ENCODE measurements at places on chromosomes 5 and 9. TPM values are rescaled to one million over a fixed set of nuclear protein-coding genes. Genes with fewer than 3 reads are reported as not detected.

GRCh38 chr9:137429546-137429890 lies 6.3 kb downstream of the NOXA1 start:
- no peak for DNase-seq

DNA sequence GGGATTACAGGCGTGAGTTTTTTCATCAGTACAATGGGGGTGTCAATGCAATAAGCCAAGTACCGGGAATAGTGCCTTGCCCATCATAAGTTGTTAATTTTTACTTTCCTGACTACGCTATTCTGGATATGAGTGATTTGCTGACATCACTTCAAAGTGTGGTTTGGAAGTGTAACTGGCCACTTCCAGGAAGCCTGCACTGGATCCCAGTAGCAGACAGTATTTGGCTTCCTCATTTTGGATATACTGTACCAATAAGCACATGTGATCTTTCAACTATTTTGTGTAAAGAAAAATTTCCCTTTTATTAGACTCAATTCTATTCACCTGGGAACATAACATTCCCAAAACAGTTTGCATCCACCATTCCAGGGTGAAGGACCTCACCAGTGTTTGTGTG lies 417.7 kb upstream of the KLF4 start:
- no peak for DNase-seq

GRCh38 chr9:135674977-135675376 lies 11.9 kb downstream of the LCN9 start:
- DNase-seq, result no peak

DNA sequence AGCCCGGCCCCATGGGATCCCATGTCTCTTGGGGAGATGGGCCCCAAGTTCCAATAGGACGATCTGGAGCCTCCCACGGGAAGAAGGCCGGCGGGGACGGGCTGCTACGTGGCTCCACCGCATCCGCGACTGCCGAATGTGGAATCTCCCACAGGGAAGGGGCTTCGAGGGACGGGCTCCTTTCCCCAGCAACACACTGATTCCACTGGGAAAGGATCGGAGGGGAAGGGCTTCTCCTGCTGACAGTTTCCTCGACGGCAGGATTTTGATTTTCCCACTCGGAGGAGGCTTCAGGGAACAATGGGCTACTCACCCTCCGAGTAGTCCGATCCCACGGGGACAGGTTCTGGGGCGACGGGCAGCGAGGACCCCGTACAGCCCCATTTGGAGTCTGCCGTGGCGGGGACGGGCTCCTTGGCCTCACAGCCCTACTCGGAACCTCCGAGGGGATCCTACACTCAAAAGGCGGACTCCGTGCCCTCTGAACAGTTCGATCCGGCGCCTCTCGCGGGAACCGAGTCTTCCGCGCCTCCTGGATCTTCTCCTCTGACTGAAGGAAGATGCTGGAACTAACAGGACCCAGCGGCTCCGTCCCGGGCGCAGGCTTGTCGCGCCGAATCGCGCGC lies 1.3 kb downstream of the PROB1 start:
- DNase-seq, result no peak

GRCh38 chr5:53884417-53884816 lies 324.0 kb downstream of the NDUFS4 start:
- no peak for DNase-seq

- DNase-seq, result no peak
Observed at GRCh38 chr5:24290536-24290935, 354.2 kb downstream of the CDH10 start.

GRCh38 chr5:129906177-129906887 lies 2.1 kb downstream of the CHSY3 start:
- DNase-seq, result no peak

DNA sequence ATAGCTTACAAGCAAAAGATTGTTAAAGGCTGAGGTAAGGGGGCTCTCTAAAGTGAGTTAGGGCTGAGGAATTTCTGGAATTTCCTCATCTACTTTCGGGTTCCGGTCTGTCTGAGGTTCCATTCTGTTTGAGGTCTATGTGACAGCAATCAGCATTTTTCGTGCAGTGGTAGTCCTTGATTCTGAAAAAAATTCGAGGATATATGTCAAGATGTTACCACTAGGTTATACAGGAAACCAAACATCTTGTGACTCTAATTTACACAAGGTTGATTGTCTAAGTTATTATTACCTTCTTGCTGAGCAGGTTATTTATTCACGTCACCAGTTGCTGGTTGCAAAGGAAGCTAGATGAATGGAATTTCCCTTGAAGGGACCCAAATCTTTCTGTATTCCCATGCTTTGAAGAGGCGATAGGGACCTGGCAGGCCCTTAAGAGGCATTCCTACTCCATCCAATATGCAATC lies 35.2 kb downstream of the RLN2 start:
- no peak for DNase-seq

DNA sequence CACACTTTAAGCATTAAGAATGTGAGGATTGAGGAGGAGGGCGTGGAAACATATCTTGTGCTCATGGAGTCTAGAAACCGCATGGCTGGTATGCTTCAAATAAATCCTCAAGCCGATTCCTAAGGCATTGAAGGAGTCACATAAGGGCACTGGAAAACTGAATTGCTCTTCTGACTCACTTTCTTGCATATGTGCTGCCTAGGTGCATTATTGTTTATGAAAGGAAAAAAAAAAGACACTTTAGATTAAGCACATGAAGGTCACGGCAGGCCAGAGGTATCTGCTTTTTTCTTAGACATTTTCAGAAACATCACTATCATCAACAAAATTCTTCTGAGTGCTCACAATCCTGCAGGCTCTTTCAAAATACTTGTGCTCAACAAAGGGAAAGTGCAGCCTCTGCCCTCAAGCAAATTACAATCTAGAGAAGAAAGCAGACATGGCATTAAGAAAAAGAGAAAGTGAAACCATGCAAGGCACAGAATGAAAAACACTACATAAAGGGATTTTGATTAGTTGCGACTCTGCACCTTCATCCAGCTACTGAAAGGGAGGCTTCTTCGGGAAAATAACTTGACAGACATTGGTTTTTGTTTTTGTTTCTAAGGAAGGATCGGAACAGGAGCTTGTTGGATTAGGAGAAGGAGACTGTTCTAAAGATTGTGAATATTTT lies 2117.6 kb downstream of the MAT2B start:
- no peak for DNase-seq

GRCh38 chr5:86786955-86787354 lies 169.2 kb downstream of the COX7C start:
- no peak for DNase-seq

GRCh38 chr5:124889486-124889825 lies 143.0 kb upstream of the ZNF608 start:
- DNase-seq, result no peak

GRCh38 chr5:187042-187431 lies 4.3 kb upstream of the LRRC14B start:
- no peak for DNase-seq

DNA sequence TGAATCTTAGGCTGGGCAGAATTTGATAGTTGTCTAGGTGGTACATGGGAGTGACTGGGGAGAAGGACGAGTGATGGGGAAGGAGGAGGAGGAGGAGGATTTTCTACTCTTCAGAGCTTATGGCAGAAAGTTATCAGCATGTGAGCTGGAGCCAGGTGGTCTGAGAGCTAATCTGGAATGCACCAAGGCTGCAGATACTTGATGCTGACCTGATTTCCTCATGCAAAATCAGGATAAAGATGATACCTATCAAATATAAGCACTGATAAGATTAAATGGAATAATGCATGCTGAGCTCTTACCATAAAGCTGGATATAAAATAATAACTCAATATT lies 250.4 kb downstream of the SEMA5A start:
- no peak for DNase-seq

GRCh38 chr9:3478549-3478953 lies 47.2 kb downstream of the RFX3 start:
- DNase-seq, result no peak

GRCh38 chr9:14245901-14246525 lies 67.9 kb downstream of the NFIB start:
- no peak for DNase-seq

- DNase-seq, result no peak
Observed at GRCh38 chr5:158925314-158925713, 174.4 kb downstream of the EBF1 start.

DNA sequence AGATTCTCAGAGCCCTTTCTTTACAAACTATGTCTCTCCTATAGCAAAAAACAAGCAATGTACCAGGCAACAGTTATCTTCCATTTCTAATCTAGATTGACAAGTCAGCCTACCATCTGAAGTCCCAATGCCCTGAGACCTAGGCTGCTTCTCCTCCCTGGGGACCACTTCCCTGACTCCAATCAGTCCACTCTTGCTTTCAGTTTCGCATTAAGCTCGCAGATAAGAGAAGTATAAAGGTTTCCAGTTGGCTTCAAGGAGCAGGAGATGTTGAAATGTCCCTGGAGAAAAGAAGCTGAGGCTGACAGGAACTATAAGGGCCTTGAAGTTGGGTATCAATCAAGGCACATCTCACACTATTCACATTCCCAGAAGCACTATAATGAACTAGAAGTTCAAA lies 32.3 kb downstream of the ERP44 start:
- no peak for DNase-seq

- no peak for DNase-seq
Observed at GRCh38 chr5:143008032-143008431, 237.9 kb downstream of the ARHGAP26 start.

DNA sequence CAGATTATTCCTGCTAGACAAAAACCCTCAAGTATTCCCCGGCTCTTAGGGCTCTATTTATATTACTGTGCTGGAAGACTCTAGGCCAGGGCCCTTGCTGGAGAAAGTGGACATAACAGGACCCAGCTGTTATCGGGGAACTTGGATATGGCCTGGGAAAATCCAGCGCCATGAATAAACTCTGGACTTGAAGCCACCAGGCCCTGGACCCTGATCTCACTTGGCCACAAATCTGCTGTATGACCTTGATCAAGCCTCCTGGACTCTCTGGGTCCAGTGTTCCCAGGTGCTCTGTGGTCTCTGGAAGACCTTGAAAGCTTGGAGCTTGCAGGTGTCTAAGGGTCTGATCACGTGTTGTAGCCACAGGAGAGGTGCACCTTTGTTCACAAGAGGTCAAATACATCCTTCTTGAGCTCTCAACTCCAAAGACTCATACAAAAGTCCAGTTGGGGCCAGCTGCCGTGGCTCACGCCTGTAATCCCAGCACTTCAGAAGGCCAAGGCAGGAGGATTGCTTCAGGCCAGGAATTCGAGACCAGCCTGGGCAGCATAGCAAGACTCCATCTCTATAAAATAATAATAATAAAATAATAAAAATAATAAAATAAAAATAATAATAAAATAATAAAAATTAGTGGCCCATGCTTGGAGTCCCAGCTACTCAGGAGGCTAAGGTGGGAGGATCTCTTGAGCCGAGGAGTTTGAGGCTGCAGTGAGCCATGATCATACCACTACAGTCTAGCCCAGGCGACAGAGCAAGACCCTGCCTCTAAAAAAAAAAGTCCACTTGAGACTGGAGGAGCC lies 26.5 kb downstream of the COL27A1 start:
- no peak for DNase-seq

DNA sequence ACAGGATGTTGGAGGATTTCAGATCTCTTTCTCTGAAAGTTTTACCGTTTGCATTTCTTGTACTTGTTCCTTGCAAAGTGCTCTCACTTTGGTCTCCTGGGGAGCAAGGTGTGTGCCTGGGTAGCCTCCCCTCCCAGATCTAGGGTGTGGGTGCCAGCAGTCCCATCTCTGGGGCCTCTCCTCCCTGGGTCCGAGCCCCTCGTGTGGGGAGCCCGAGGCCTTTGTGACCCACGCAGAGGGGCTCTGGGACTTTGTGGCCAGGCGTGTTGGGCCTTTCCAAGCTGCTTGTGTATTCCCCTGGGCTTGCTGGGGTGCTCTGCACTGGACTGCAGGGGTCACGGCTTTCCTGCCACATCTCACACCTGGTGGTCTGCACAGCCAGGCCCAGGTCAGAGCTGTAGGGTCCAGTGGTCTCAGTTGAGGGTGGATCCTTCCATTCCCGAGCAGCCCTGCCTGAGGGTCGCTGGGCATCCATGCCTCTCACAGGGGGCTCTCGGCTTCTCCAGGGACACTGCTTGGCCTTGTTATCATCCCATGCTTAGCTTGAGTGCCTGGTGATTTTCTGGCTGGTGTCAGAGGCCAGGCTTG lies 96.3 kb downstream of the CACNA1B start:
- no peak for DNase-seq

GRCh38 chr5:53613061-53613460 lies 52.6 kb downstream of the NDUFS4 start:
- no peak for DNase-seq

GRCh38 chr9:119662329-119662728 lies 293.1 kb upstream of the BRINP1 start:
- DNase-seq, result no peak

DNA sequence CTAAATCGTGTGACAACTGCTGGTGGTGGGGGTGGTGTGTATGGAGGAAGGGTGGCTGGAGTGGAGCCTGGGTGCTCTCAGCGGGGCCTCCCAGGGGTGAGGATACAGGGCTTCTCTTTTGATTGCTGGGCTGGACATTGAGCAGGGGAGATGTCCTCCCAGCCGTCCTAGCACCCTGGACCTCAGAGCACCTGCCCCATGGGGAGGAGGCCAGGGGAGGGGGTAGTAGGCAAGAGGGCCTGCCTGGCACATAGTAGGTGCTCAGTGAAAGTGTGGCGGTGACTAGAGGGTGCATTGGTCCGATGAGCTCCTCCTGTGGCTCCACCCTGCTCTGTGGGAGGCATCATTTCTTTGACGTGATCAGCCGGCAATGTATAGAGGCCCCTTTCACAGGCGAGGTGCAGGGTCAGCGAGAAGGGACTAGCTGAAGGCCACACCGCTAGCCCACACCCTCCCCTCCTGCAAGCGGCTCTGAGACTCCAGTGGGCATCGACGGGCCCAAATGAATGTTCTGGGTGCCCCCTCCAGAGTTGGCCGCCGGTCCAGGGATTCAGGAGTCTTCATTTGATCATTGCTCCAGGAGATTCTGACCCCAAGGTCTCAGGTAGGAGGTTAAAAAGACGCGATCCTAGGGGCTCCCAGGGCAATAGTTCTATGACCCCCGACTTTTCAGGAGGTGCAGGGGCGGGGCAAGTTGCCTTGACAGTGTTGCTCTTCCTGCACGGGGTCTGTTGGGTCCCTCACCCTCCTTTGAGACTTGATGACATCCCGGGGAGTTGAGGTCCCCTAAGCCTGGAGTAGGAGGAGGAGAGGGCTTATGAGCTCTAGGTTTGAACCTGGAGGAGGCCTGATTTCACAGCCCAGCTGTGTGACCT lies 255.5 kb downstream of the PBX3 start:
- no peak for DNase-seq

DNA sequence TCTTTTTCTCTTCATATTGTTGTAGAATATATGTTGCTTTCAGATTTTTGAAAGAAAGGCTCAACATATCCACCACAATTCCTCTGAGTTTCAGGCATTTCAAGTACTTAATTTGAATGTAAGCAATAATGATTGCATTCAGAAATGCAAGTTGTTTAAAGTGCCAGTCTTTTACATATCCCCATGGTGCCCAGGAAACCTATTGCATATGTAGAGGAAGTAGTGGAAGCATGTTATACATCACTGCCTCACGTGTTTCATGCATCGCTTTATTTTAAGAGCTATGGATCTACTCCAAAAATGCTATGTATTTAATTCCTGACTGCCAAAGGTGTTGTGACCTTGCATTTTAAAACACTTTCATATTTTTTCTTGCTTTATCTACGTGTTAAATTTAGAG lies 28.1 kb downstream of the CPEB4 start:
- no peak for DNase-seq

Gene KIAA0825
- 5.4 TPM for polyA plus RNA-seq

Gene QSOX2
- 16.3 TPM for polyA plus RNA-seq

Gene PCSK1
- polyA plus RNA-seq, result 0.21 TPM

Gene PCDHB3
- polyA plus RNA-seq, result 2.9 TPM

Gene SOX30
- 0.87 TPM for polyA plus RNA-seq

Gene NEUROG1
- not detected for polyA plus RNA-seq

Gene ELOVL7
- 19.5 TPM for polyA plus RNA-seq

Gene FBXO10
- 13.5 TPM for polyA plus RNA-seq

Gene DTWD2
- 17.2 TPM for polyA plus RNA-seq

Gene UNC5A
- polyA plus RNA-seq, result 0.14 TPM

Gene SHOC1
- polyA plus RNA-seq, result 0.67 TPM

Gene FGF1
- 29.7 TPM for polyA plus RNA-seq
